Activated T-helper 9 cell treated with anti-CD3 and anti-CD28 coated beads, Interleukin-2, amount 50 U/mL, for 16 hours (primary cell): ENCODE measurements at places on chromosomes 12 and 14.
A peak's percentile ranks its signal among the peaks of the same experiment; 100 is the strongest.

DNA sequence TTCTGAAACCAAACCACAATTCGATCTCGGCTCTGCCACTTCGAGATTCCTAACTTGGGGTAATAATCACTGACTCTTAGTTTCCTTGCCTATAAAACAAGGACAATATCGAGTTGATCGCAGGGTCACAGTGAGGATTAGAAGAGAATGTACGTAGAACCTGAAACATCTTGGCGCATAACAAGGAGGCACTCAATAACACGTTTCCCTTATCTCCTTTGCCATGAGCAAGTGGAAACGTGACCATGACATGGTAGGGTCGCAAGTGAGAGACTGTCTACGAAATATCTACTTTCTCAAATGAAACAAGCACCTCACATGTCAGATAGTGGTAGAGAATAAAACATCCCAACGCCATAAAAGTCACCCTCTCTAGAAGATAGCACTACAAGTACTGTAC is 2.3 kb downstream of the DICER1 start:
- no peak for DNase-seq

GRCh38 chr12:9074484-9075137 is 41.1 kb downstream of the A2M start:
- DNase-seq: no peak

DNA sequence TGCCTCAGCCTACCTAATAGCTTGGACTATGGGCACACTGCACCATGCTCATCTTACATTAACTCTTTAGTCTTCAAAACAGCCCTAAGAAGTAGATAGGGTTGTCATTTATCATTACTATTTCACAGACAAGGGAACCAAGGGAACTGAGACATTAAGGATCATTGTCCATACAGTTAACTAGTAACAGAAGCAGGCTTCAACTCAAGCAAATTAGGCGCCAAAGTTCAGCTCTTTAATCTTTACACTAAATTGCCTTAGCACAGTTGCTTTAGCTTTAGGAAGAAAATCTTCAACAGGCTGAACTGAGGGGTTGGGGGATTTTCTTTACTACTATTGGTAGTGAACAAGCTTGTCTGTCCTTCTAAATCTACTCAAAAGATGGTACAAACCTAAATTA is 68.8 kb upstream of the CAND1 start:
- no peak for DNase-seq

DNA sequence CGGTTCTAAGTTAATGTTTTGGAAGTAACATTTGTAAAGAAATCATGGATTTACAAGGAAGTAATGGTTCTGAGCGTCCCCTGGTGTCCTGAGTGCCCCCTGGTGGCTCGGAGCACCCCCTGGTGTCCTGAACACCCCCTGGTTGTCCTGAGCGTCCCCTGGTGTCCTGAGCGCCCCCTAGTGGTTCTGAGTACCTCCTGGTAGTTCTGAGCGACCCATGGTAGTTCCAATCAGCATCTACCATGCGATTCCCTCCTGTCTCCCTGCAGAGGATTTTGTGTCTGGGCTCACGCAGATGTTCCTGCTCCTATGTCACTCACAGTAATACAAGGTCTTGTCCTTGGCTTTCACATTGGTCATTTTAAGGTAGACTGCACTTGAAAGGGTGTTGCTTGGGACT is 1352.9 kb downstream of the TMEM121 start:
- DNase-seq: peak; percentile 31

DNA sequence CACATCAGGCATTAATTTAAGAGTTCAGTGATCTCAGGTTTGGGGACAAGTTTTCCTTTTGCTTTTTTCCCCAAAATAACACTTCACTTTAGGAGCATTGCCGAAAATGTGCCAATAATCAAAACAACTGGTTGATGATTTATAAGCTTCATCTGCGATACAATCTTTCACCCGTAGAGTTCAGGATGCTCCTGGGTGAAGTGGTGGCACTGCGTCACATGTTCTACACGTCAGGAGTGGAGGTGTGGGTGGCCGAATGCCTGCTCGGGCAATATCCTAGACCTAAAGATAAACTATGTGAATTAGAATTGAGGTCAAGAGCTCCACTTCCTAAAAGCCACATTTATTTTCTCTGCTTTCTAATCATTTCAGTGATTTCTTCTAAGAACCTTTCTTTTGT is 70.9 kb upstream of the DICER1 start:
- no peak for DNase-seq

GRCh38 chr14:73634011-73634833 is 10.6 kb upstream of the DNAL1 start:
- no peak for DNase-seq

GRCh38 chr12:95836630-95837239 is 22.0 kb upstream of the SNRPF start:
- DNase-seq: no peak

GRCh38 chr14:101961011-101961721 is 3.2 kb upstream of the DYNC1H1 start:
- peak; percentile 63 for DNase-seq

DNA sequence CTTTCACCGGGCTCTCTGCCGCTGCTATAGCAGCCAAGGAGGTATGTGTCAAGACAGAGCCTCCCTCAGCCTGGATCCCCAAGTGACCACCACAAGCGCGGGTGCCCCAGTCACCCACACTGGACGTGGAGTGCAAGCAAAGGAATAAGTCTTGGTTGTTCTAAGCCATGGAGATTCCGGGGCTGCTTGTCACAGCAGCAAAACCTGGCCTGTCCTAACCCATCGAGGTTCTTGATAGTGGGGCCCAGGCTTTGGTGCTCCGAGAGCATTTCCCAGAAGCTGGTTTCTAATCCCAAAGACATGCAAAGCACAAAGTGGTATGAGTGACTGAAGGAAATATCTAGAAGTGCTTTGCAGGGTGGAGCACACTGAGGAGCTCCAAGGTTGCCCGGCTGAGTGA is 51.3 kb downstream of the SCARB1 start:
- DNase-seq: no peak

DNA sequence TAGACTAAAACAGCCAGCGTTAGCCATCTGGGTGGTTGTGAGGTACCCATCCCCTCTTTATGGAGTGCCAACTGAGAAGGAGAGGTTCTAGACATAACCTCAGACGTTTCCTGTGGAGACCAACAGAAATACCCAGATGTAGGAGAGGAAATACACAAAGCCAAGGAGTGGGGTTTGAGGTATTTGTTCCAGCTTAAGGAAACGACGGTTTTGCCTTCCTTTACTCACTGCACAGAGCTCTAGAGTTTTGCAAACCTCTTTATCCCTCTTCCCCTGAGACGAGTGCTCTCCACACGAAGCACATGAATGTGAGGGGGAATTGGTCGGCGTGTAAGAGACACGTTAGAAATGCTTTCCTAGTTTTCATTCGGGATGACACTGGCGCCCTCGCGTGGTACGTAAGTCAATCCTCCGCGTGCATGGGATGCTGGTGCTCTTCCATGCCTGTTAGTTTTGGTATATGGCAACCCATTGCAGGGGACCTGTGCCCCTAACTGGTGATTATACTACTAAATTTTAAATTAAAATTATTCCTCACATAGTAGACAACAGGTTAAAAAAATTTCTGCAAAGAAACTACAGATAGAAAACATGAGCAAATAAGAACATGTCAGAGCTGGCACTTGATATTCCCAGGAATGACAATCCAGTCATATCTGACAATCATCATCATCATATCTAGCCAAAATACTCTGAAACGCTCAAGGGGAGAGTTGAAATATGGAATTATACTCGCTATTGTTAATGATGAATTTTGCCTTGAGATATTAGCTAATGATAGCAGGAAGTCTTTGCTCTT is 121.7 kb downstream of the PPM1H start:
- DNase-seq: peak; percentile 3

DNA sequence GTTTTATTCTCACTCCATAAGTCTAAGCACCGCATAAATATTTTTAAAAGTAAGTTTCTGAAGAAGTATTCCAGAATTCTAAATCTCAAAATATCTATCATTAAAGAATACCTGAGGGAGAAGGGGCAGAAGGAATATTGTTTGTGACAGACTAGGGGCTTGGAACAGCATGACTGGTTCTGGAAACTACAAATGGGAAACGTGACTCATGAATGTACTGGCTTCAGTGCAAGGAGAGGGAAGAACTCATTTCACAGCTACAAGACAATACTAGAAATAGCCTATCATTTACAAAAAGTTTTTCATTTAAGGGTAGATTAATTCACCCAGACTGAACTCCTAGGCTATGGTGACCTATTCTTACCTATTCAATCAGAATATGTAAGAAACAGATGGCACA is 121.3 kb downstream of the SLC25A21 start:
- DNase-seq: no peak

DNA sequence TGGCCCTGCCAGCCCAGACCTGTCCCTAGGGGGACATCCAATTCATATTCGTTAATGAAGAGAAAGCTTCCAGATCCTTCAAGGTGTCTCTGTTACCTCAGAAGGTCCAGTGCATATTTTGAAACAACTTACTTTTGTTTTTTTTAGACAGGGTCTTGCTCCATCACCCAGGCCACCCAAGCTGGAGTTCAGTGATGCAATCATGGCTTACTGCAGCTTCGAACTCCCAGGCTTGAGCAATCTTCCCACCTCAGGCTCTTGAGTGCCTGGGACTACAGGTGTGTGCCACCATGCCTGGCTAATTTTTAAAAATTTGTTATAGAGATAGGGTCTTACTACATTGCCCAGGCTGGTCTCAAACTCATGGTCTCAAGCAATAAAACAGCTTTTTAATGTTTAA is 48.4 kb downstream of the B4GALNT3 start:
- DNase-seq: no peak
